Stimulated activated CD4-positive, alpha-beta T cell treated with anti-CD3 and anti-CD28 coated beads, TNF-alpha, amount 100 ng/mL, for 1 hour (primary cell): ENCODE measurements at places on chromosomes 5 and 9.

GRCh38 chr5:157248821-157249470 is 17.0 kb upstream of the CYFIP2 start:
- no peak for DNase-seq

- no peak for DNase-seq
These were observed 119.0 kb downstream of the SV2C start for GRCh38 chr5:76202182-76202581.

DNA sequence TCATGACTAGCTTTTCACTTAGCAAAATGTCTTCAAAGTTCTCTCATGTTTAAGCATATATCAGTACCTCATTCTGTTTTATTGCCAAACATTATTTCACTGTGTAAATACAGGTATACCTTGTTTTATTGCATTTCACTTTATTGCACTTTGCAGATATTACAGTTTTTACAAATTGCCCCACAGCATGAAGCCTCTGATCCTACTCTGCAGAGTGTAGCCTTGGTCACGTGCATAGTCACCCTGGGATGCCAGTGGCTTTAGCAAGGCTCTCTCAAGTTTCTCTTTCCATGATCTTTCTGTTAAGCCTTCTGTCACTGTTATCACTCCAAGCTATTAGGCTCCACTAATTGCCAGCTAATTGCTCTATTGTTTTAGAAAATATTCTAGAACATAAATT is 182.2 kb upstream of the GRIA1 start:
- no peak for DNase-seq

DNA sequence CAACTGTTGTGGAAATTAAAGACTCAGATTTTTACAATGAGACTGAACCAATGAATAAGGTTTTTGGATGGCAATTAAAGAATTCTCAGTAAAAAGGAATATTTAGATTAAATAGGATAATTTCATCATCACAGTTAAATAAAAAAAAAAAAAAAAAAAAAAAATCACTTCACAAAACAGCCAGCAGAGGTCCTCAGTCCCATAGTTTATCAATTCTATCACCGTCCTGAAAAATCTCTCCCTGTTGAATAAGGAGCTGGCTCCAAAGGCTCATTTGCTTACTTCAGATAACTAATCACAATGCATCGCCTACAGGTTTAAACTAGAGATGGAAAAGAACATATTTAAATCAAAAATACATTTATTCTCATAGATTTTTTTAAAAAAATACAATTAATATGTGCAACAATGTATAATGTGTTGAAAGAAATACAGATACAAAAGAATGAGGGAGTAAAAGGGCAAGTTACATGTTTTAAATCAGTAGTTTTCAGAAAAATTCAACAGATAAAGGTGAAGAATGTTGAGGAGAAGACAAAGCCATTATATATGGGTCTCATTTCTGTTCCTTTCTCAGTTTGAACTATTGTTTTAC is 175.8 kb upstream of the CHD1 start:
- no peak for DNase-seq

DNA sequence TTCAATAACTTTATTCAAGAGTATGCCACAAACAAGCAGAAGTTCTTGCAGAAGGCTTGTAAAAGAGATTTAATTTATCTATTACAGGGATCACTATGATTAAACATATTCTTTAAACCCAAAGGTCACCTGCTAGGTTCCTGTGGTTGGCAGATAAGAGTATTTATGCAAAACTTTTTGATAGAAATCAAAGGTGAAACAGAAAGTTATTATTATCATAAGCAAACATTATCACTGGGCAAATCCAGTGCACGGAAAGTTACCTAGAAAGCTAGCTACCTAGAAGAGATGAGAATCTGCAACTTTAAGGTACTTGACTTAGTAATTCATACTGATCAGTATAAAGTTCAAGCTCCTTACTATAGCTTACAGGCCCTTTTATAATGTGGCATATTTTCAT is 3.2 kb downstream of the STARD4 start:
- no peak for DNase-seq

GRCh38 chr9:136848393-136849037 is 694 bp upstream of the PHPT1 start:
- no peak for DNase-seq

GRCh38 chr9:127858041-127858512 is 3.6 kb upstream of the ENG start:
- no peak for DNase-seq
